Anterior cingulate cortex (tissue), 58 donors: ENCODE measurements at places on chromosomes 6 and 20.

GRCh38 chr20:16314320-16314719, 258.9 kb downstream of the KIF16B start:
- no peak for DNase-seq

DNA sequence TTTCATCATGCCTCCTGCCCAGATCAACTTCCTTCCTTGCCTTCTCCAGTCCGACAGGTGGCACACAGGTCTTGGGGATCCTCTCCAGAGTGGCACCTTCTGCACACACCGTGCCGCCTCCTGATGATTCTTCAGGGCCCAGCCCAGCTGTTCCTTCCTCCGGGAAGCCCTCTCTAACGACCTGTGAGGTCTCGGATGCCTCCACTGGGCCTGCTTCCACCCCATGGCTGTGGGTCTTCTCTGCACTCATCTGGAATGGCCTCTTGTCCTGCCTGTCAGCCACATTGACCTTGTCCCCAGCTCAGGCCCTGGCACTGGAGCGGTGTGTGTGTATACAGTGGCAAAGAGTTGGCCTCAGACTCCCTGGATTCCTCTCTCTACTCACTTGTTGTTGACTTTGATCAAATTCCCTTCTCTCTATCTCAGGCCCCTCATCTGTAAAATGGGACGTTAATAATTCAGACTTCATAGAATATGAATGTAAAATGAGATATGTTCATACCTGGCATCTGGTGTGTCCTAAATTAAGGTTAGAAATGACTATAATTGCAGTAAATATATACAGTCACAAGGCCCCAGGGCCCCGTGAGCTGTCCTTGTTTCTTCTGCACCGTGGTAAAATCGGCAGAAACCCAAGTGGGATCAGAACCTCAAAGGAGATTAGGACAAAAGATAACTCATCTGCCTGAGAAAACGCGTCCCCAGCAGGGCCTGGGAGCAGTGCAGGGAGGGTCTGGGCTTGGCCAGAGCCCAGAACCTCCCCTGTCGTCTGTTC, 1.5 kb downstream of the FAM210B start:
- DNase-seq: no peak

DNA sequence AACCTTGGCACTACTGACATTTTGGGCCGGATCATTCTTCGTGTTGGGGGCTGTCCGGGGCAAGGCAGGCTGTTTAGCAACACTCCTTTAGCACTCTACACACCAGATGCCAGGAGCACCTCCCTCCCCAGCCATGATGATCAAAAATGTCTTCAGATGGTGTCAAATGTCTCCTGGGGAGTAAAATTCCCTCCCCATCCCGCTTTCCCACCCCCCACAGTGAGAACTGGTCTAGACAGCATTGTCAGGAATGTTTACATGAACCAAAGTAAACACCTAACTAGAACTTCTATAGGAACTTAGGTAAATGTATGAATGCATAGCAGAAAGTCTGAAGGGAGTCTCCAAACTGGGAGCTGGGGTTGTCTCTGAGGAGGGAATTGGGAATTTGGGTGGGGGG, 70.0 kb upstream of the TOP1 start:
- no peak for DNase-seq

DNA sequence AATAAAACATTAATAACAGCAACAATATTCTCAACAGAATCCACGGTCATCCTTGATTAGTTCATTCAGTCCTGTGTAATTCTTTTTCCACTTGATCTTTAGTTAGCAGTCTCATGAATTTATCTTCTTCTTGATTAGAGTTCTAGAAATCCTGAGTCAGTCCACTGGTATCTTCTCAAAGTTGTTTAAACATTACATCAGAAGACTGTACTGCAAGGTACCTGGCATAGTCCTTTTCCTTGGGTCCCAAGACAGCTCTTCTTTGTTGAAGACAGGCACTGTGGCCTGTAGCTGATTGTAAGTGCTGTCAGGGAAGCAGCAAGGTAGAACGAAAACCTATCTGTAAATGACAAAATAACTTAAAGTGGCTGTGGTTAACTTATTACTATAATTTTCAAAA, 11.8 kb downstream of the MAP3K4 start:
- no peak for DNase-seq

DNA sequence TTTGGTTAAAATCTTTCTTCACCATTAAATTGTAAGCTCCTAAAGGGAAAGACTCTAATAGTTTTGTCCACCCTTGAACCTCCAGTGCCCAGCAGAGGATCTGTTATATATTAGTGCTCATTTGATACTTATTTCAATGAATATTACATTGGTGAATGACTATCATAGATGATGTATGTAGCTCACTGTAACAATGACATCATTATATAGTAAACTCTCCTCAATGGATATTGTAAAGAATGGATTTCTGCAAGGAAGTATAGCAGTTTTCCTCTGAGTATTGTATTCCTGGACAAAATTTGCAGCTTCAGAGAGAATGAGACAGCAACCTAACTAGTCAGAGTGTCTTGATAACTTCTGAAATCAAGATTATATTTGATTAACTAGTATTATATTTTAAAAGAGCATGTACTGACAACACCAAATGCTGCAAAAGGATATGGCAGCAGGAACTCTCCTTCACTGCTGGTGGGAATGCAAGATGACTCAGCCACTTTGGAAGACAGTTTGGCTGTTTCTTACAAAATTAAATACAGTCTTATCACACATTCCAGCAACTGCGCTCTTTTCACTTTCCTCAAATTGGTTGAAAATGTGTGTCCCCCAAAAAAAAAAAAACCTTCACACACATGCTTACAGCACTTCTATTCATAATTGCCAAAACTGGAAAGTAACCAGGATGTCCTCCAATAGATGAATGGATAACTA, 189.8 kb upstream of the OPRM1 start:
- no peak for DNase-seq

- no peak for DNase-seq
Measured at GRCh38 chr6:77822265-77822664, 169.4 kb downstream of the MEI4 start.

- DNase-seq: no peak
Measured at GRCh38 chr6:149628875-149629510, 19.5 kb downstream of the KATNA1 start.

DNA sequence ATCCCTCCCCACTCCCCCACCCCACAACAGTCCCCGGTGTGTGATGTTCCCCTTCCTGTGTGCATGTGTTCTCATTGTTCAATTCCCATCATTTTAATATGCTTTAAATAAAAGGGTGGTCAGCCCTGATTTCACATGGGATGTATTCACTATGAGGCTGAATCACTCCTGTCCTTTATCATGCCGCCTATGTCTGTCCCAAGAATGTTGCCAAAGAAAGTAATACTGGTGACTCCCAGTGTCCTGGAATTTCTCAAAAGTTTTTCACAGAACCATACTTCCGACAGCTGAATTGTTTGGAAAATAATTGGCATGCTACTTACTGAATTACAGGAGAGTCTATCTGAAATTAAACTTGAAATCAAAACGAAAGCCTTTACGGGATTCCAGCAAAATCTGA, 217.7 kb downstream of the HAO1 start:
- DNase-seq: no peak

GRCh38 chr6:37218061-37218460, 39.5 kb upstream of the TBC1D22B start:
- DNase-seq: no peak
